ENCODE measurements at places on chromosomes 7 and 10.

DNA sequence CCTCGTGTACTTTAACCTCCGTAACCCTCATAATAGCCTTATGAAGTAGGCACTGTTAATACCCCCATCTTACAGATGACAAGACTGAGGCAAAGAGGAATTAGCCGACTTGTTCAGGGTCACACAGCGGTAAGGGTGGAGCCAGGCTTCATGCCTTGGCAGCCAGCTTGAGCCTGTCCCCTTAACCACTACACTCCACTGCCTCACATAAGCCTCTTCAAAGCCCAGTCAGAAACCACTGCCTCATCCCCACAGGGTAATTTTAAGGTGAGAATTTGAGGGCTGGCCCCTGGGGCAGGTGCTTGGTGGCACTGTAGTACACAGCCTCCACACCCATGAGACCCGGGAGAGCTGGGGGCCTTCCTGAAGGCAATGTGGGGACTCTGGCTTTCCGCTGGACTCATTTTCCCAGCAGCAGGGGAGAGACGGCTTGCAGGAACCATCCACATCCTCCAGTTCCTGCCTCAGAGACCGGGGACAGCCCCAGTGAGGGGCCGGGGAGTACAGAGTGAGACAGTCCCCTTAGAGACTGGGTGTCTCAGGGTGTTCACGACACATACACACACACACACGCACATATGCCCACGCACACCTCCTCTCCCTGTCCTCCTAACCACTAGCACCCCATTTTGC is 7.6 kb upstream of the C10orf105 start:
- DNase-seq: no peak

- no peak for DNase-seq
Measured at GRCh38 chr7:65980478-65981250, 1.3 kb downstream of the GUSB start.

- no peak for DNase-seq
Measured at GRCh38 chr10:106439366-106439765, 725.1 kb downstream of the SORCS1 start.

DNA sequence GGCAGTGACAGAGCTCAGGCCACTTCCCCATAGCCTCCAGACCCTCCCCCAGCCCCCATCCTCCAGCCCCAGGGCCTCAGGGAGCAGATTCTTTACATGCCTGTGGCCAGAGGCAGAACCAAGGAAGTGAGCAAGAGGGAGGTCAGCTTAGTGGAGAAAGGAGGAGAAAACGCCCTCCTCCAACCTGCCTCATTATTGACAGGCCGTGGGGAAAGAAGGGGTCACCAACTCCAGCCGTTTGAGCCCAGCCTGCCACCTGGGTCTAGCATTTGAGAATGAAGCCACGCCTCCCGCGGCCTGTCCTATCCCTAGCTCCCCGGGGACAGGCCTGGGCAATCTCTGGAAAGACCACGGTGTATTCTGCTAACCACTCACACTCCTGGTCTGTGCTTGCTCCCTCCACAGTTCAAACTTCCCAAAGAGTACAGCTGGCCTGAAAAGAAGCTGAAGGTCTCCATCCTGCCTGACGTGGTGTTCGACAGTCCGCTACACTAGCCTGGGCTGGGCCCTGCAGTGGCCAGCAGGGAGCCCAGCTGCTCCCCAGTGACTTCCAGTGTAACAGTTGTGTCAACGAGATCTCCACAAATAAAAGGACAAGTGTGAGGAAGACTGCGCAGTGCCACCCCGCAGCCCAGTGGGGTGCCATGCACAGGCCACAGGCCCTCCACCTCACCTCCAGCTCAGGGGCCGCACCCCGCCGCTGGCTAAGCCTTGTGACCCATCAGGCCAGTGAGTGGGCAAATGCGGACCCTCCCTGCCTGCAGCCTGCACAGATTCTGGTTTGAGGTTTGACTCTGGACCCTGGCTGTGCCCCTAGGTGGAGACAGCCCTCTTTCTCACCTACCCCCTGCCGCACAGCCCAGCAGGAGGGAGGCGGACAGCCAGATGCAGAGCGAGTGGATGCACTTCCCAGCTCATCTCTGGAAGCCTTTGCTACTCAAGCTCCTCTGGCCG is 14.3 kb upstream of the TRIM8 start:
- DNase-seq: no peak

DNA sequence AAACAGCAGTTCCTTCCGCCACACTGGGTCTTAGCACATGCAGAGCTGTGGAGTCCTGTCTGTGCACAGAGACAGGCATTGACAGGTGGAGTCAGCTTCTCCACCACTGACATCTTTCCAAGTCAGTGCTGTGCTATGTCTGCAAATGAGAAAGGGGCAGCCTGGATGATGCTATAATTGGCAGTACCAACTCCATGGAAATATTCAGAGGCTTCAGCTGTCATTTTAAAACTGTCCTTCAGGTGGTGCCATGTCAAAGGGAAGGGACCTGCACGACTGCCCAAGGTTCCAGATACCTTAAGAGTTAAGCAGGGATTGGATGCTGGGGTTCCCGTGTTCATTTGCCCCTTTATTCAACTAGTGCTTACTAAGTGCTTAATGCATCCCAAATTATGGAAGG is 258.0 kb upstream of the PRKCQ start:
- DNase-seq: no peak

DNA sequence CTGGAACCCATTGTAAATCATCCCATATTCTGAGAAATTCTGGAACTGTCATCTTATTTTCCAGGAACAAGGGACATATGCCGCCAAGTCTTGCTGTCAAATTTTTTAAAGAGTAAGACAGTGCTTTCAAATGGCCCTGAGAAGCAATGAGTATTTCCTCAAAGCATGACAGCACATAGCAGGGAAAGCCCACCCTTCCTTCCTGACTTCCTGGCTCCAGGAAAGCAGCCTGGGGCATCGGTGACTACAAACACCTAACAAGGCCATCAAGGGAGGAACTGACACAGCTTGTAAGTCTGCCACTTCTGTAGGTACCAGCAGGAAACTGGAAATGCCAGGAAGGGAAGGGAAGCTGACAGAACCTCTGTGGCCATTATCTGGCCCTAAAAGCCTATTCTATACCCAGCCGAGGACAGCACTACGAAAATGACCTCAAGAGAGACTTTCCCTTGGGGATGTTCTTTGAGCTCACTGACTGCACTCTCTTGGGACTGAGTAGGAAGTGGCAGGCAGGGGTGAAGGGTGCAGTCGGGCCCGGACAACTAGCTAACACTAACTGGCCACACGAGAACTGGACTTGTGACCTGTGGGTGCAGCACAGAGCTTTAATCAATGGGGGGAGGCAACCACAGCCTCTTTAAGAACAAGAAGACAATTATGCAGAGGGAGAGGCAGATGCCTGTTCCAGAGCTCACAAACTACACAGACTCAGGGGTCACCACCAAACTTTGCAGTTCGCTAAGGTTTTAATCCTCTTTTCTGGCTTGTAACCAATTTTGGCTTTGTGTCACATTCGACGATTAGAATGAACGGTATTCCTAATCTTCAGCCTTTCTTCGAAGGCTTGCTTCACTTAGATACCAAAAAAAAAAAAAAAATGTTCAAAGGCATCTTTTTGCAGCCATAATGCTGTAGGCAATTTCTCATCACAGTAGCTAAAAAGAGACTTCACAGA is 52.0 kb downstream of the GRB10 start:
- no peak for DNase-seq

DNA sequence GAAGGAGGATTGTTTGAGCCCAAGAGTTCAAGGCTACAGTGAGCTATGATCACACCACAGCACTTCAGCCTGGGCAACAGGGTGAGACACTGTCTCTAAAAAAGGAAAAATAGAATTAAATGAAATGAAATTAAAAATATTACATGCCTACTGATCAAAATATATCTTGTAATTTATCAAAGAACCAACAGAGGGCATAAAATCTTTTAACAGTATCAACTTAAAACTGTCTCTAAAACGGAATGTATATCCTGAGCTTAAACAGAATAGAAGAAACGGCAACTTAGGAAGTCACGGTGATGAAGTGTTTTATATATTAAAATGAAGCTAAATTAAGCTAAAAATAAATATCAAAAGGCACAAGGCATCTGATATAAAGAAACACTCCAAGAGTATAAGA is 78.8 kb downstream of the MTPAP start:
- DNase-seq: no peak

- DNase-seq: no peak
Measured at GRCh38 chr7:28418311-28418710, 6.0 kb downstream of the CREB5 start.

- DNase-seq: no peak
Measured at GRCh38 chr7:85067371-85067770, 119.5 kb downstream of the SEMA3D start.

- DNase-seq: no peak
Measured at GRCh38 chr7:92915348-92915747, 79.0 kb upstream of the CDK6 start.

- no peak for DNase-seq
Measured at GRCh38 chr10:12980102-12980661, 21.3 kb downstream of the CCDC3 start.

- DNase-seq: no peak
Measured at GRCh38 chr10:93152136-93152535, 78.4 kb downstream of the CYP26A1 start.

- no peak for DNase-seq
Measured at GRCh38 chr7:94041529-94041928, 37.4 kb upstream of the BET1 start.

DNA sequence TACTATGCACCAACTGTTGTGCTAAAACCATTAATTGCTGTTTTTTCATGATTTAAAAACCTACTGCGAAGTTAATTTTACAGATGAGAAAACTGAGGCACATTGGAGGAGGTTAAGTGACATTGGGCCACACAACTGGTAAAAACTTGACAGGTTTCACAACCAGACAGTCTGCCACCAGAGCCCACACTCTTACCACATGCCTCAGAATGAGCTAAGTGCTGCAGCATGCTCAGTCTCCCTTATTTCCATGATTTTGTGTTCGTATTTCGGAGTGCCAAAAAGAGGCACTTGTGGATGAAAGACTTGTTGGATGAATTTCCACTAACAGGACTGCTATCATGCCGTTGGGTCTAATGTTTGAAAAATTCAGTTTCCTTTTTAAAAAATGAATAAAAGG is 77.4 kb downstream of the PCLO start:
- no peak for DNase-seq

- no peak for DNase-seq
Measured at GRCh38 chr10:109928475-109928891, 5.2 kb upstream of the XPNPEP1 start.

- DNase-seq: no peak
Measured at GRCh38 chr10:63562857-63563256, 41.7 kb downstream of the REEP3 start.

- no peak for DNase-seq
Measured at GRCh38 chr7:3393862-3394261, 92.8 kb downstream of the SDK1 start.

DNA sequence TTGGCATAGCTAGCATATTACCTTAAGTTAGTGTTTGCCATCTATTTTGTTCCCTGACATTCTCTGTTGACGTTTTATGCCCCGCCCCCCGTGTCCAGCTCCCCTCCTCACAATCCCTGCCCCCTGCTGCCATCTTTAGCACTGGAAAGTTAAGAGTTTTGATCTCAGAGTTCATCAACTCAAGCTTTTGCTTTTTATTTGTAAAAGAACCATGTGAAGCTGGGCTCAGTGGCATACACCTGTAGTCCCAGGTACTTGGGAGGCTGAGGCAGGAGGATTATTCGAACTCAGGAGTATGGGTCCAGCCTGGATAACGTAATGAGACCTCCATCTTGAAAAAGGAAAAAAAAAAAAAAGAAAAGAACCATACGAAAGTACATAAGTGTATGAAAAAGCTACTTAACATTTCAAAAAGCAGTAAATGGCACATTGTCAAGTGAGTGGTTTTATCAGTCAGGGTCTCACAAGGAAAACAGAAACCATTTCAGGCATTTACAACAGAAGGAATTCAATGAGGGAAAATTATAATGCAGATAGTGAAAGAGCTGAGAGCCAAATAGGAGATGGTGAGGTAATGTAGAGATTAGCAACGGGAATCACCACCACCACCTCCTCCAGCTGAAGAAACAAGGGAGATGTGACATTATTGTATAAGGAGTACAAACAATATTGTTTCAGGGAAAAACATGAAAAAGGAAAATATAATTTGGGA is 64.9 kb downstream of the MCU start:
- no peak for DNase-seq

- no peak for DNase-seq
Measured at GRCh38 chr7:80146545-80147182, 12.0 kb downstream of the GNAI1 start.

DNA sequence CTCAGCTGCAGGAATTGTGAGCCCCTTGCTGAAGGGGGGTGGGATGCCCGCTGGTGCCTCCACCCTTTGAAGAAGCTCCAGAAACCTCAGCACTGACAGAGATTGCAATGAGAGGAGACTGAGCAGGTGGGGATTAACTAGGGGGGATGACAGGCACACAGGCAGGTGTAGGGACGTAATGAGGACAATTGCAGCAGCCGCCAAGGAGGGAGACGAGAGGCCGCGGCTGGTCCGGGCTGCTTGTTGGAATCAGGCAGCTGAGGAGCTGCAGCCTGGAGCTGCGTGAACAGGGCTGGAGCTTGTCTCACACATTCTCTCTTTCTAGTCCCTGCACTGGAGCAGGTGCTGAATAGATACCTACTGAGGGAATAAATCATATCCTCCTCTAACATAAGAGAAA is 122.0 kb upstream of the TCERG1L start:
- no peak for DNase-seq

DNA sequence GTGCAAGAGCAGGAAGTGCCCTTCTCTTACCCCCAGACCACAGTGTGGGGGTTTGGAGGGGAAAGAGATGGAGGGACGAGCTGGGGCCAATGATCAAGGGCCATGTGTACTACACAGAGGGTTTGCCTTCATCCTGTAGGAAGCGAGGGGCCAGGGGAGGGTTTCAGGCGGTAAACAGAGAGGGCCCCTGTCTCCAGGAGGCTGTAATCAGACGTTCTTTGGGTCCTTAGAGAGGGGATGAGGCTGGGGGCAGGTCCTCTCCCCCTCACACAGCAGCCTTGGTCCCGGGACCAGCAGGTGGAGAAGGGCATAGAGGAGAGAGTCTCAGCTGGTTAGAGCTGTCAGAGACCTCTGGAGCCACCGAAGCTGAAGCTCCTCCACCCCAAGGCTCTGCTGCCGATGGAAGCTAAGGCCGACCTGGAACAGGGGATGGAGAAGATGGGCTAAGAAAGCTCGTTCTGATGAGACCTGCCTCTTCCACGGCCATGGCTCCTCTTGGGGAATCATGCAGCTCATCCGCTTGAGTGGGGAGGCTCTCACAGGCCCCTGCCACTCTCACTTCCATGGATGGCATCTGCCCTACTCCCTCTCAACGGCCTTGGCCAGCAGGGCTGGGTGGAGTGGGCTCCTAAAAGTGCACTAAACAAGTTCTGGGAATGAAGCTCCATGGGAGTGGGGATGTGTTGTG is 3.5 kb downstream of the LOXL4 start:
- DNase-seq: no peak

- DNase-seq: no peak
Measured at GRCh38 chr7:113142385-113143119, 24.2 kb upstream of the SMIM30 start.

DNA sequence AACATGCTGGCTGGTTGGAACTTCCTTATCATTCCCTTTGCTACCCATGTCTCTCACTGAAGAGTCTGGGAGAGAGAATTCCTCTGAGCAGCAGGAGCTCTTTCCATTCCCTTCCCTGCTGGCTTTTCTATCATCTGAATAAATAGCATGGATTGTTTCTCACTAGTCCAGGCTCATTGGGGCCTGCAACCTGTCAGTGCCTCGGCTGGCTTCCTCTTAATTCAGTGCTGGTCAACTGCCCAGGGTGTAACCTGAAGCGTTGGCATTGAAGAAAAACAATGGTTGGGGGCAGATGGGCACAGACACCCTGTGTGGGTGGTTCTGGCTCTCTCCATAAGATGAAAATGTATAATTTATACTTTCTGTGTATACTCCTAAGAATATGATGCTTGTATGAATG is 155.6 kb downstream of the ANLN start:
- DNase-seq: no peak

- no peak for DNase-seq
Measured at GRCh38 chr7:90455163-90456030, 14.0 kb upstream of the PTTG1IP2 start.
